ENCODE measurements at places on chromosomes 2 and 18.

DNA sequence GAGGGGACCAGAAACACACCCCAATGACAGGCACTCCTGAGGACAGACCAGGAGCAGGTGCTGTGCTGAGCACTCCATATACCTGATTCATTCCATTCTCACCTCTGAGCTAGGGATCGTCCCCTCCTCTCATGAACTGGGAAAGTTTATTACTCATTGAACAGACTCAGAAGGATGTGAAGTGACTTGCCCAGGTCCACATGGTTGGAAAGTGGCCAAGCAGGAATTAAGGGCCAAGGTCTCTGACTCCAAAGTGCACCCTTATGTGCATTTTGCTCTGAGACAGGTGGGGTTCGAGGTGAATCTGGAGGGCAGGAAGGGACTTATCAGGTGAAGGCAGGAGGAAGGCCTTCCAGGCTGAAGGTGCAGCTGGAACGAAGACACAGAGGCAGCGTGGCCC, 25.1 kb upstream of the PLB1 start:
- no peak for DNase-seq

- no peak for DNase-seq
These were observed 46.3 kb upstream of the LTBP1 start for GRCh38 chr2:32900246-32900973.

DNA sequence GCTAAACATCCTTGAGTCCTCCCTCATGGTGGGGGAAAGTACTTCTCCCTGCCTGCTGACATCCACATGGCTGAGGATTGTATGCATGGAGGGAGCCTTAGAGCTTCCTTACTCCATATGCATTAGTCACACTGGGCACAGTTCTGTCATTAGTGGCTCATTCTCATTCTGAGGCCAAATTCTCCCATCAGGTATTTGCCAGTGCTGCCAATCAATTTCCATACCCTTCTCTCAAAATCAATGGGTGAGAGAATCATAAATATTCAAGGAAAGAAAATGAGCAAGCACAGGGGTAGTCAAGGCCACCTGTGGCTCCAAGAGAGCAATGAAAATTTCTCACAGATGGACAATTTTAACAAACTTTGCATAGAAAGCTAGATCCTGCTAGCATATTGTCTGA, 422.6 kb upstream of the SETBP1 start:
- no peak for DNase-seq

DNA sequence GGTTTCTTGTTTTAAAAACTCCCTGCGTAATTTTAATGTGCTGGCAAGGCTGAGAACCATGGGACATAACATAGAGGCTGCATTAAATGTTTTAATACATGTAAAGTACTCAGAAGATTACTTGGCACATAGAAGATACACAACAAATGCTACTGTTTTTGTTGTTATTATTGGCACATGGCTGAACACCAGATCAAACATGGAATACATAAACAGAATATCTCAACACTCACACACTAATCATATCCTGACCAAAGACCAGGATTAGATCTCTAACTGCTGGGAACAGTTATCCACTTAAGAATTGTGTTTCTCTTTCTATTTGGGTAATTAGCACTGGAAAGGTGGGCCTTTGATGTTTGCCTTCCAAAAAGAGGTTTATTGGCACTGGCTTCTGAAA, 69.3 kb downstream of the KCNE4 start:
- DNase-seq, result no peak

DNA sequence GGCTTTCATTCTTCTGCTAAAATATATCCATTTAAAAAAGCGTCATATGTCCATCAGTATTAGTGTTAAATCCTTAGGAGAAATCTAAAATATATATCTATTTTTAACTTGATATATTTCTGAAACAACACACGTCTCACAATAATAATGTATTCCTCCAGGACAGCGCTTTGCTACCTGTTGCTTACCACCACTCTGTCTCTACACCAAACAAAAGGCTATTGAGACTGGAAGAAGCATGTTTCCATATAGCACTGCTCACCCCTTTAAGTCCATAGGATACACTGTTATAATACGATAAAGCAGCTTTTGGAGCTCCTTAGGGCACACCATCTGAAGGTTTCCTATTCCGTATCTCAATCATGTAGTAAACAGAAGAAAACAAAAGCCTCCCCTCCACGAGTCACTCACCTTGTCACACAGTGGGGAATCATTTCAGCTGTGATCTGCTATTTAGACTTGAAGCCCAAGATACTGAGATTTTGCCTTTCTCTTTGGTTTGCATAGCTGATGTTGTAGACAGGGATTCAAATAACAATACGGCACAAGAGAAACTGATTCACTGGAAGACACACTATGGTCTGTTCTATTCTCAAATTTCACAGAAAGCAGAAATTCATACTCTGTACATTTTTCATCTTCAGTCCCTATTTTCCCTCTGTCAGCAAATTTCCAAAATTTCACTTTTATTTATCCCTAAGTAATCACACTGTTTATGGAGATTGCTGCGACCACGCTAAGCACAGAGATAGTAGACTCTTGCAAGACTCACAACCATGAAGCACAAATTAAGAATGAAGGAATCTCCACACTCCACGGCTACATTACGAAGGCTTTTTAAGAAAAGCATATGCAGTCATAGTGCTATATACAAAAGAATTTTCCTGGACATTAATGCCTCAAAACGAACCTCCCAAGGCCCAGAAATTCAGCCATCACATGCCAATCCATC, 187.1 kb downstream of the TCF4 start:
- no peak for DNase-seq

GRCh38 chr2:128286011-128286721, 32.5 kb downstream of the HS6ST1 start:
- DNase-seq, result no peak

DNA sequence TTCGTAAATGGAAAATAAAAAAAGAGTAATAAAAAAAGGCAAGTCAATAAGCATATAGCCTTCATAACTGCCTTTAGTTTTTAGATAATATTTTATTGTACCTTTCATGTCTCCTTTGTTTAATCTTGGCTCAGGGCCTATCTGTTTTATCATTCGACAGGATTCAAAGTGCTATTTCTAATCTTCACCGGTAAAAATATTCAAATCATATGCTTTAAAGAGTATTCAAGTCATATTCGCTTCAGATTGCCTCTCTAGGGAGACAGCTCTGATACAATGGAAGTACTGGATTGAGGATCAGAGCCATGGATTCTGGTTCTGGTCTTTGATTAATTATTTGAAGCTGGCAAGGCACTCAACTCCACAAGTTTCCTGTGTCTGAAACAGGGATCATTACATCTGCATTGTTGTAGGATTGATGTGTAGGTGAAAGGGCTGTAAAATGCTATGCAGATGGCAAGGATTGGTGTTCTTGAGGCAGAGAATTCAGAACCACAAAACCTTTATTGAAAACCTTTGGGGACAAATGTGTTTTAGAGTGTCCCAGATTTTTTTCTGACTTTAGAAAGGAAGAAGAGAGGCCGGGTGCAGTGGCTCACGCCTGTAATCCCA, 84.3 kb upstream of the RAPH1 start:
- no peak for DNase-seq

- no peak for DNase-seq
These were observed 353.5 kb downstream of the MYCN start for GRCh38 chr2:16293871-16294270.

All from Jurkat, Clone E6-1 (cell line).